ENCODE measurements at places on chromosomes 2 and 18. TPM values are rescaled to one million over a fixed set of nuclear protein-coding genes. Genes with fewer than 3 reads are reported as not detected.

DUSP2 gene
- not detected for total RNA-seq

DTYMK gene
- 59.9 TPM for total RNA-seq

SEH1L gene
- 40.5 TPM for total RNA-seq

OTOS gene
- not detected for total RNA-seq

ABCG8 gene
- not detected for total RNA-seq

ITGB6 gene
- total RNA-seq: not detected

TMSB10 gene
- 2,248 TPM for total RNA-seq

TNS1 gene
- 2.3 TPM for total RNA-seq

RPE gene
- 92.3 TPM for total RNA-seq

DNAJC27 gene
- total RNA-seq: 19.1 TPM

NCKAP5 gene
- total RNA-seq: 0.43 TPM

PDE1A gene
- total RNA-seq: 0.06 TPM

DYNC1I2 gene
- 174 TPM for total RNA-seq

CFAP210 gene
- total RNA-seq: 2.5 TPM

Data from neural progenitor cell (in vitro differentiated cells).